ENCODE measurements at places on chromosomes 12 and 14.

DNA sequence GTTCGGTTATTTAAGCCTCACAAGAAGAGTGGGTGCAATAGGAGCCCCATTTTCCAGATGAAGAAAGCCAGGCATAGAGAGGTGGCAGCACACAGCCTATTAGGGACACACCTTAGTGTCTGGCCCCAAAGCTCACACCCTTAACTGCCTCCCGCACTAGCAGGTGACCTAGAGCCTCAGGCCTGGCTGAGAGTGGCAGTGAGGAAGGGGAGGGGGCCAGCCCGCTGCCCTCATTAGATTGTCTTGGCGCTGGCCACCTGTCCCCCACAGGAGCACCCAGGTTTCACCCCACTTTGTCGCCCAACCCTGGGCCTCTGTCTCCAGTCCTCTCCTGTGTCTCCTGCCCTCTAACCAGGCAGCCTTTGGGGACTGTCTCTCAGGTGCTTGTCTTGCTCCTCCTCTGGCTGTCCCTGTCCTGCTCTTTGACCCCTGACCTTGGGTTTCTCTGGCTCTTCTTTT, 18.5 kb upstream of the PGF start:
- no peak for DNase-seq

GRCh38 chr12:118827047-118827446, 154.3 kb upstream of the SRRM4 start:
- DNase-seq = no peak

DNA sequence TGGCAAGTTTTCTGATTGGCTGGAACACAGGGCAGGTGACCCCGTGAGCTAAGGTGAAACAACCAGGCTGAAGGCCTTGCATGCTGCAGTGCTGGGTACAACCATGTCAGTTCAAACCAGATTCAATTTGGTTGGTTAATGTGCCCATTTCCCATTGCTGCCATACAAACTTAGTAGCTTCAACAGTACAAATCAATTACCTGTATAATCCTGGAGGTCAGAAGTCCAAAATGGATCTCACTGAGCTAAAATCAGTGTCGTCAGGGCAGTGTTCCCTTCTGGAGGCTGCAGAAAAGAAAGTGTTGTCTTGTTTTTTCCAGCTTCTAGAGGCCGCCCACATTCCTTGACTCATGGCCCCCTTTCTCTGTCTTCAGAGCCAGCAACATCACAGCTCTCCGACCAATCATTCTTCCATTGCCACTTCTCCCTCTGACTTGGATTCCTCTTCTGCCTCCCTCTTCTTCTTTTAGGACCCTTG, 221.7 kb downstream of the ZFP36L1 start:
- DNase-seq = no peak

GRCh38 chr14:89773644-89774316, 180.8 kb downstream of the EFCAB11 start:
- DNase-seq = peak; percentile 80

GRCh38 chr12:11433664-11434063, 38.3 kb upstream of the PRB2 start:
- no peak for DNase-seq

DNA sequence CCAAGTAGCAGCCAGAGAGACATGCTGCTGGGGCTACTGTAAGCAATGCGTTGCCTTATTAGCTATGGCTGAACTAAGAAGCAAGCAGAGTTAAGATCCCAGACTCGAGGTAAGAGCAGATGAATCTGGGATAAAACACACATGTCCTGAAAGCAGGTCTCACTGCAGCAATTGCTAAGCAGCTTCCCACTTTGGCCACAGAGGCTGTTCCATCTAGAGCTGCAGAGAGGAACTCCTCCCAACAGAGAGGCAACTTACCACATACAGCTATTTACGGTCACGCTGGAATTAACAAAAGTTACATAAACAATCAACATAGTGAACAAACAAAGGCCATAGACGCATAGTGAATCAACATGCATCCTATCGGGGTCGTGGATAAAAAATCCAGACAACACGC, 90.2 kb downstream of the KSR2 start:
- no peak for DNase-seq

- DNase-seq = no peak
These were observed 107.1 kb upstream of the ARID2 start for GRCh38 chr12:45622210-45622937.

DNA sequence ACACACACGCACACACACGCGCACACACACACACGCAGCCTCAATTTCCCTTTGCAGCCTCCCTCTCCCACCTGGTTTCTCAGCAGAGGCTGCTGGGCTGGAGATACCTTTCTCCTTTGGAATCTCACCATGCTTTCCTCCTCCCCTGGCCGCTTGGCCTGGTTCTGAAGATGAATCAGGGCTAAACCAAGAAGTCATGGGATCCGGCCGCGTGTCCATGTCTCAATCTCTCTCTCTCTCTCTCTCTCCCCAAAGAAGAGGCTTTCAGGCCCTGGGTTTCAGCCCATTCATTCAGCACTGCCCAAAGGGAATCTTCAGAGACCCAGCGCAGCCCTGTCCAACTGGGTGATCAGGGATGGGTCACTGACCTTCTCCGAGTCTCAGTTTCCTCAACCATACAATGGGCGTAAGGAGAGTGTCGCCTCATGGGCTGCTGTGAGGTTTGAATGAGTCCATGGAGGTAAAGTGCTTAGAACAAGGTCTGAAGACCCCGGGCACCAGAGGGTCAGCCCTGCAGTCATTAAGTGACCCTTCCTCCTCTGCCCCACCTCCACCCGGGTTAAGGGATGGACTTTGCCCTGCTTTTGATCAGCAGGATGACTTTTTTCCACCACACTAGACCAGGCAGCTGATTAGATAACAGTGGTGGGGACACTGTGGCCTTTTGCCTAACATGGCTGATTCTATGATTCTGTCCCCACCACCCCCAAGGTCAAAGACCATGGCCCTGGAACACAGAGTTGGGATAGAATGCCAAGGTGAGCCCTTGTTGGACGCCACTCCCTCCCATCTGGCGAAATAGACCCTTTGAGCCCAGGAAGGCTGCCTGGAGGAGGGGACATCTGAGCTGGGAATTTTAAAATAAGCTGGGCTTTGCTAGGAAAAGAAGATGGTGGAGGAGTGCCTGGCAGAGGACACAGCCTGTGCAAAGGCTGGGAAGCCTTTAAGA, 42.1 kb downstream of the SCARB1 start:
- DNase-seq = no peak

GRCh38 chr12:125079648-125080645, 14.7 kb downstream of the AACS start:
- no peak for DNase-seq

- DNase-seq = no peak
These were observed 646 bp downstream of the ST8SIA1 start for GRCh38 chr12:22333713-22334409.

DNA sequence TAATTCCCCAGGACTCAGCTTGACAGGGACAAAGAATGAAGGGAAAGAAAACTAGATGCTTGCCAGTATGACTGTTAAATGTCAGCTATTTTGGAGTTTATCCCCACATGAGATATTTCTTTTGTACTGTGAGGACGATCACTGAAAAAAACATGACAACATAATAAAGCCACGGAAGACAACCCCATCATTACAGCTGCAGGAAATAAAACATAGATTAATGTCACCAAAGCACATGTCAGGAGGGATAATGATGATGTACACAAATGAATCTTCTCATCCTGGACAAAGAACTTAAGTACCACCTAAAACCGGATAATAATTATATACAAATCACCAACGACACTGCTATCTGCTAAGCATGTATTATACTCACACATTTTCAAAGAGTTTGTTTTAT, 84.6 kb upstream of the GRIP1 start:
- DNase-seq = no peak

GRCh38 chr12:96250119-96250685, 56.0 kb downstream of the ELK3 start:
- DNase-seq = no peak

- no peak for DNase-seq
These were observed 43.0 kb downstream of the BORCS5 start for GRCh38 chr12:12399776-12400305.

DNA sequence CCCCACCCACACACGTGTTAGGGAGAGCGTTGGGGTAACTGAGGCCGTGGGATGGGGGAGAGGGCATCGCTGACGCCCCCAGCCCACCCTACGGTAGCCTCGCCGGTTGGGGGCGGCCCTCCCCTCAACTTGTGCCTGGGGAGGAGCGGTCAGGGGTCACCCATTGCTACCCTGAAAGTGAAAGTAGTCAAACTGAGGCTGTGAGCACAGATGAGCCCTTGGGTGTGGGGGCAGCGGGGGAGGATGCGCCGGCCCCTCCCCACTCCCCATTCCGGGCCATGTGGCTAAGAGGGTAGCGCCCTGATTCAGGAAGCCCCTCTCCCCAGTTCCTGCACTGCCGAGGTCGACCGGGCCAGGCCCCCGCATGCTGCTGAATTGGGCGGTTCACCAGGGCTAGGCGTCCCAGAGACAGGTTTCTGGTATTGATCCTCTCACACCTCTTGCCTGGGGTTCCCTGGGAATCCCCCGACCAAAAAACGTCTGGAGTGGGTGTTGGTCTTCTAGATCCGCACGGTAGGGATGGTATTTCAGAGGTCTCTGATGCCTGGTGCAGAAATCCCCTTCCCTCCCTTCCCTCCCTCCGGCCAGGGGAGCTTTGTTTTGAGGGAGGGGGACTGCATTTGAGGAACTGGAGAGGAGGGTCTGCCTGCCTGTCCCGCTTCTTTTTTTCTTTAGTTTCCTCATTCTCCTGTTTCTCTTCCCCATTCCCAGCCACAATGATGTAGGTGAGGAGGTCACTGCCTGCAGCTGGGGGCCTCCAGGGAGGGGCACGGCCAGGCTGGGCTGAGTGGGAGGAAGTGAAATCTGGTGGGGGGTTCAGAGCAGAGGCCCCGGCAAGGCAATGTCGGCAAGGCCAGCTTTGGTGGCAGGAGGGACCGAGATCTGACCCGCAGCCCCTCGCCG, 1.0 kb downstream of the SH2B3 start:
- peak; percentile 74 for DNase-seq

DNA sequence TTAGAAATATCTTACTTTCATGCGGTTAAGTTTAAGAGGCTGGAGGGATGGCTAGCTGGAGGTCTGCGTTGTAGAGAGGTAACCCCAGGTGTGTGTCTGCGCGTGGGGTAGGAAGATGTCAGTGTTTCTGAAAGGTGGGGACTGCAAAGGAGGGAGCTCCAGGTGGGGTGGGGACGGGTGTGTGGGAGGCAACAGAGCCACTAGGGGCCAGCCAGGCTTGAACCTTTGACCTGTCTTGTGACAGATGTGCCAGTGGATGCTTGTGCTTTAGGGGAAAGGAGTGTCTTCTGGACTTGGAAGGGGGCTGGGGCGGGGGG, 841 bp downstream of the GLI1 start:
- no peak for DNase-seq
